NCI-H1092 treated with DMSO at 0.1 percent for 48 hours (cell line): ENCODE measurements at places on chromosomes 3 and 15.

DNA sequence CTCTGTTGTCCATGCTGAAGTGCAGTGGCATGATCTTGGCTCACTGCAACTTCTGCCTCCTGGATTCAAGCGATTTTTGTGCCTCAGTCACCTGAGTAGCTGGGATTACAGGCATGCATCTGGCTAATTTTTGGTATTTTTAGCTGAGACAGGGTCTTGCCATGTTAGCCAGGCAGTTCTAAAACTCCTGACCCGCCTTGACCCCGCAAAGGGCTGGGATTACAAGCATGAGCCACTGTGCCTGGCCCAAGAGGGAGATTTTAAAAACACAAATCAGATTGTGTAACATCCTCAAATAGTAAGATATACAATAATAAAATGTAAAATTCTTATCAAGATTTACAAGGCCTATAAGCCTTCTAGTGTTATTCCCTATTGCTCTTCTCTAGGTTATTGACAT, 62.5 kb upstream of the PHLDB2 start:
- no peak for DNase-seq

DNA sequence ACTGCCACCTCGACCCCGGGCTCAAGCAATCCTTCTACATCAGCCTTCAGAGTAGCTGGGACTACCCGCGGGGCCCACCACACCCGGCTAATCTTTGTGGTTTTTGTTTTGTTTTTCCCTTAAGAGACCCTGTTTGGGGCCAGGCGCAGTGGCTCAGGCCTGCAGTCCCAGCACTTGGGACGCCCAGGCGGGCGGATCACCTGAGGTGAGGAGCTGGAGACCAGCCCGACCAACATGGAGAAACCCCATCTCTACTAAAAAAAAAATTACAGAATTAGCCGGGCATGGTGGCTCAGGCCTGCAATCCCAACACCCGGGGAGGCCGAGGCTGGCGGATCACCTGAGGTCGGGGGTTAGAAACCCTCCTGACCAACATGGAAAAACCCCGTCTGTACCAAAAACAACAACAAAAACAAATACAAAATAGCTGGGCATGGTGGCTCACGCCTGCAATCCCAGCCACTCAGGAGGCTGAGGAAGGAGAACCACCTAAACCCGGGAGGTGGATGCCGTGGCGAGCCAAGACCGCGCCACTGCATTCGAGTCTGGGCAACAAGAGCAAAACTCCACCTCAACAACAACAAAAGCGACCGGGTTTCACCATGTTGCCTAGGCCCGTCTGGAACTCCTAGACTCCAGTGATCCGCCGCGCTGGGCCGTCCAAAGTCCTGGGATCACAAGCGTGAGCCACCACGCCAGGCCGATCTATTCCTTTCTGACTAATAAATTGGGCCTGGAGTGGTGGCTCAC, 8.1 kb upstream of the FAN1 start:
- no peak for DNase-seq

DNA sequence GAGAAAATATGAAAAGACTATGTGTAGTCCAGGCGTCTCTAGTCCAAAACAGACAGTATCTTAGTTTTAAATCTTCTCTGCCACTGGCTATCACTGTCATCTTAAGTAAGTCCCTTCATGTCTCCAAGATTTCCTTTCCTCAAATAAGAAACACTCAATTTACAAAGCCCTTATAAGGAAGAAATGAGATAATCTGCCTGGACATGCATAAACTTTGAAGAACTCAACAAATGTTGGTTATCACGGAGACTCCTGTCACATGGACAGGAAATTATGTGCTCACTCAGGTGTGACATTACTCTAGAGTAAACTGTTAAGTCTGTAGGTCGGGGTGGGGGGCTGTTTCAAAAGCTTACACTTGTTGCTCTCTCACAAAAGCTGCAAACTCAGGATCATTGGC, 91.9 kb downstream of the IMPG2 start:
- no peak for DNase-seq

DNA sequence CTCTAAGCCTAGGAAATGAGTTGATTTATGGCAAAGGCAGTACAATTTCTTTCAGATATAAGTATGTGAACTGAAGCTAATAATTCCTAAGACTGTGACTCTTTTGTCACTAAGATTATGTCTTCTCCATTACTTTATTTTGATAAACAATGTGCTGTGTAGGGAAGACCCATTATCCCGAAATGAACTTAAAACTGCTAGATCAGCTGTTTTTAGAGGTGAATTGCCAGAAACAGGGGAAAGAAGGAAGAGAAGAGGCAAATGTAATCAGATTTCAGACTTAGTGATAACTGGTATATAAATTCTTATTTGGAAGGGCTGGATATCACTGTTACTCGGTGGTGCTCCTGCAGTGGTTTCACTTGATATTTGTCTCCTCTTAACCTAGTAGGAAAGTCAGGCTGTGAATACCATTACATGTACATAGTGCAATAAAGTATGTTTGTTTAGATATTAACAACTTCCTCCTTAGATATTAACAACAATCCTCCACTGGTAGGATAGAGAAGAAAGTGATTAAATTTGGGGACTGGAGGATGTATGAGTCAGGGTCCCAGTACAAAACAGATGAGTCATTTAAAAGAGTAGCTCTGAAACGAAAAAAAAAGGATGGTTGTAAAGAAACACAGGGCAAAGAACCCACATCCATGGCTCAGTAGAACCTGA, 338.5 kb upstream of the KCNH8 start:
- DNase-seq = no peak

DNA sequence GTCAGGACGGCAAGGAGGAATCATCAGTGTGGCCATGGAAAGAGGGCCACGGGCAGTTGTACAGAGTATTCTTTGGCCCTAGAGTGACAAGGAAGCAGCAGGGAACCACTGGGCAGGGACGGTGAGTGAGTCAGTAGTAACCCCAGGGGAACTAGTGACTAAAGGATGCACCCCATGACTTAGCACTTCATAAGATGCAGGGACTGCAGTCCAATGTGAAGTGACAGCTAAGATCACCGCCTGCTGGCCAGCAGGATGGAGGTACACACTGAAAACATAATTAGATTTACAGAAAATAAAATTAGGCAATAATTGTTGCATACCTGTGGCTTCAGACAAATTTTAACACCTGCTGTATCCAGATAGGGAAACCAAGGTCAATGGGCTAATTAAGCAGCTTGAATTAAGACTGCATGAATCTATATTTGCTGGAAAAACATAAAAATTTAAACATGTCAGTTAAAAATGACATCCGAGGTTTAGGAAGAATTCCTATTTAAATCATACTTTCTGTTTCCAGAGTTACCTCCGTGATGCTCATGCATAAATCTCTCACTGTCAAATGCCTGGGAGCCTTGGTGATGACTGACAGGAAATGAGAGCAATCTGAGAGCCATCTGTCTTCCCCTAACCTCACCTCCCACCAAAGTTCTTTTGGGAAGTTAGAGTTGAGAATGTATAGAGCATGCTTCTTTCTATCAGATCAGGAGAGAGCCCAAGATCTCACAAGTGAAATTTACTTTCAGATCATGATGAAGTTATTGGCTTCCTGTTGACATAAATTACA, 56.5 kb downstream of the DCLK3 start:
- no peak for DNase-seq

DNA sequence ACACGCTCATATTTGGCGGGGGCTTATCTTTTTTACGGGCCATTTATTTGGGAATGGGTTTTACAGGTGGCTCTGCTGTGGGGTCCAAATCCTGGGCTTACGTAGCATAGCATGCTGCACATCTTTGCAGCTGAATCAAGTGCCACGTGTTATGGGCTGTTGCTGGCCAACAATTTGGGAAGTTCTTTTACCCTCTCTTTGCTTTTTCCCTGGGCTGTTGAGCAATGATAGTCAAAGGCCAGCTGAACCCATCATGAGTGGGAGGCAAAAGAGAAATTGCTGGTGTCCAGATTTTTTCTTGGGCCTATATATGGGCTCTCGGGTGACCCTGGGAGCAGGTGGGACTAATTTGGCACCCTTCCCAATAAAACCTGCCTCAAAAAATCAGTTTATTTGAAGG, 209.3 kb upstream of the SATB1 start:
- no peak for DNase-seq

- DNase-seq = no peak
Measured at GRCh38 chr3:160257606-160258005, 32.4 kb downstream of the C3orf80 start.

DNA sequence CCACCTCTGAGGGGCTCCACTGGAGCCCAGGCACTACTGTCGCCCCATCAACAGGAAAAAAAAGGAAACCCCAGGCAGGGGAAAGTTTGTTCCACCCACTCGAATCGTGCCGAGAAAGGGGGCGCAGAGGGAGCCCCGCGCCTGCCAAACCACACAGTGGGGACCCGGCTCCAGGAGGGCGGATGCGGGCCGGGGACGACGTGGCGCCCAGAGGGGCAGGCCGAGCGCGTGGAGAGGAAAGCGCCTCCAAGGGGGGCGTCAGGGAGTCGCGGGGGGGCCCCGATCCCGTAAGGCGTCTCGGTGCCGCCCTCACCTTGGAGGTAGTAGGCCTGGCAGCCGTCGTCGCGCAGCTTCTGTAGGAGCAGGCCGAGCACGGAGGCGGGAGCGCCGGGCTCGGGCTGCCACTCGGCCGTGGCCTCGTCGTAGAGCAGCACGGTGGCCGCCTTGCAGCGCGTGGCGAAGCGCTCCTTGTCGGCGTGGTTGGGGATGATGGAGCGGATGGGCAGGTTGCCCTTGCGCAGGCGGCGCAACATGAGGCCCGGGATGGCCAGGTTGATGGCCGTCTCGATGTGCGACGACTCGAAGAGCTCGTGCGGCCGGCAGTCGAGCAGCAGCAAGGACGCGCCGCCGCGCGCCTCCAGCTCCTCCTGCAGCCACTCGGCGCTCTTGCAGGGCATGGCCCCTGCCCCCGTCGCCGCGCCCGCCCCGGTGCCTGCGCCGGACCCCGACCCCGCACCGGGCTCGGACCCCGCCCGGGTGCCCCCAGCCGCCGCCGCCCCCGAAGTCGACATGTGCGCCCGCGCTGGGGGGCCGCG, 627 bp downstream of the DUSP7 start:
- peak; percentile 20 for DNase-seq

DNA sequence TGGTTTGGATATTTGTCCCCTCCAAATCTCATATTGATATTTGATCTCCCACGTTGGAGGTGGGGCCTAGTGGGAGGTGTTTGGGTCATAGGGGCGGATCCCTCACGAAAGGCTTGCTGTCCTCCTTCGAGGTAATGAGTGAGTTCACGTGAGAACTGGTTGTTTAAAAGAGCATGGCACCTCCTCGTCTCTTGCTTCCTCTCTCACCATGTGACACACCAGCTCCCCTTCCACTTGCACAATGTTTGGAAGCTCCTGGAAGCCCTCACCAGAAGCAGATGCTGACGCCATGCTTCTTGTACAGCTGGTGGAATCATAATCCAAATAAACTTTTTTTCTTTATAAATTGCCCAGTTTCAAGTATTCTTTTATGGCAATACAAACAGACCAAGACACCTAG, 38.6 kb downstream of the RFTN1 start:
- no peak for DNase-seq

DNA sequence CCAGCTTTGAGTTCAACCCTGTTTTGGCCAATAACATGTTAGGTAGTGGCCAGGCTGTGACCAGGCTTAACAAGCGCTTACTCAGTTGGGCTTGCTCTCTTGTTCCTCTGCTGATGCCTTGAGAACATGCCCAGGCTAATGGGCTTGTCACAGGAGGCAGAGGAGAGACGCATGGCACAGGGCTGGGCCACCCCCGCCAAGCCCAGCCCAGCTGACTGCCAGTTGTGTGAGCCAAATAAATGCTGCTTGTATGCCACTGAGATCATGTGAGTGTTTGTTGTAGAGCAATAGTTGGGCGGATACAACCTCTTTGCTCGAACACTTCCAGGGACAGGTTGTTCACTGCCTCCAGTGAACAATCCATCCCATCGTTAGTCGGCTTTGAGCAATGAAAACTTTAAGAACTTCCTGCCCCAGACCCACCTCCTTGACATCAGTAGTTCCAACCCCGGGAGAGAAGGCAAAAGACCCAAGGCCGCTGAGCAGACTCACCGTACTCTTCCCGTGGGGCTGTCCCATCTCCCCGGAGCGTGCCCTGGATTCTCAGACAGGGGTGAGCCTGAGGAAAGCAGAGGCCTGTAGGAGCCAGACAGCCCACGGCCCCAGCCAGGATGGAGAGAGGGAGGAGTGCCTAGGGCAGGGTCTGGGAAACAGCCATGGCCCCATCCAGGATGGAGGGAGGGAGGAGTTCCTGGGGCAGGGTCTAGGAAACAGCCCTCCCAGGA, 4.1 kb downstream of the PLA2G4F start:
- no peak for DNase-seq

- DNase-seq = no peak
Measured at GRCh38 chr3:4343258-4343657, 40.1 kb downstream of the SETMAR start.

- peak; percentile 33 for DNase-seq
Measured at GRCh38 chr3:192637803-192638202, 89.5 kb downstream of the FGF12 start.

GRCh38 chr3:109743981-109744380, 406.6 kb upstream of the DPPA4 start:
- no peak for DNase-seq

DNA sequence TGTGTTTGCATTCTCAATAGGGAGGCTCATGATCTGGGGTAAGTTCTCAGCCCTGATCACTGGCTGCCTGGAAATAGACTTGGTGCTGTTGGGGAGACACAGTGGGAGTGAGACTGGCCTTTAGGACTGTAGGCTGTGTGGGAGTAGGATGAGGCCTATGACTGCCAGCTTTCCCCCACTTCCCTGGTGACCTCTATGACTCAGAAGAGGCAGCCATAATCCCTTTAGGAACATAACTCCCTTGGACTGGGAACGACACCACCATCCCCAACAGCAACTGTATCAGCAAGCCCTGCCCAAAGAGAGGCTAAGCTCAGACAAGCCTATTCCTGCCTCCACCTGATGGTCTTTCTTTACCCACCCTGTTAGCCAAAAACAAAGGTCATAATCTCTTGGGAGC, 91.3 kb downstream of the SUCNR1 start:
- no peak for DNase-seq

DNA sequence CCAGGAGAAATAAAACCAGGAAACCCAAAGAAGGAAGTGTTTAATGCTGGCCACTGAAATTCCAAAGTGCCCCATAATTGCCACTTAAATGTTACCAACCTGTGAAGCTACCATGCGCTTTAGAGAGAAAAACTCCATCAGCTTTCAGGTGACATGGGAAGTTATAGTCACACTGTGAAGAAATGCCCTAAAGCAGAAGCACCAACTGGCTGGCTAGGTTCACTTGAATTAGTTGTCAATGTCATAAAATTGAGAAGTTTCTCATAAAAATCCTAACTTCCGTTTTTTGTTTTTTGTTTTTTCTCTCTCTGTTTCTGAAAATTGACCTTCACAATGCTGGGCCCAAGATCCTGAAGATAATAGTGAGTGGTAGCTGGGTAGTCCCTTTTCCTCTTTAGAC, 167.9 kb upstream of the CTNNB1 start:
- DNase-seq = no peak

- DNase-seq = no peak
Measured at GRCh38 chr3:115340586-115340985, 193.5 kb upstream of the ZBTB20 start.

- DNase-seq = no peak
Measured at GRCh38 chr3:6172871-6173642, 687.9 kb upstream of the GRM7 start.

GRCh38 chr3:112341386-112341785, 8.4 kb downstream of the CD200 start:
- DNase-seq = no peak

GRCh38 chr3:159620281-159620680, 368.4 kb upstream of the IL12A start:
- no peak for DNase-seq

- DNase-seq = no peak
Measured at GRCh38 chr3:24428481-24428880, 66.2 kb downstream of the THRB start.

- DNase-seq = no peak
Measured at GRCh38 chr3:186909078-186909853, 21.1 kb upstream of the ST6GAL1 start.
